ENCODE measurements at places on chromosomes 3 and 15.

GRCh38 chr15:29454506-29454905 is 184.9 kb upstream of the NSMCE3 start:
- no peak for DNase-seq

DNA sequence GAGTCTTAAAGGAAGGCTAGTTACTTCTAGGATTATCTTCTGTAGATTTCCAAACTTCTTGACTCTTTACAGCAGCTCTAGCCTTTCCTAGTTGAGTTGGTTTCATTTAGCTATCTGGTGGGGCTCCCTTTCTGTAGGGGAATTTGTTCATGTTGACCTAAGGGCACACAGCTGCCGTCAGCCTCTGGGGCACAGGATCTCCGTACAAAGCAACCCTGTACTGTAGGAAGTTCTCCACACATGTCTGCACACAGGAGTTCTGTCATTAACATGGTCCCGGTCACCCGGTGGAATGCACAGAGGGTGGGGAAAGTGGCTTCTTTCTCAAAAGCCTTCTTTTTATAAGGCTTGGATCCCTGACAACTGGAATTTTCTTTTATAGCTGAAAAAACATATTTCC is 88.7 kb upstream of the TNIK start:
- DNase-seq, result no peak

GRCh38 chr15:45180648-45181436 is 6.9 kb downstream of the SHF start:
- no peak for DNase-seq

DNA sequence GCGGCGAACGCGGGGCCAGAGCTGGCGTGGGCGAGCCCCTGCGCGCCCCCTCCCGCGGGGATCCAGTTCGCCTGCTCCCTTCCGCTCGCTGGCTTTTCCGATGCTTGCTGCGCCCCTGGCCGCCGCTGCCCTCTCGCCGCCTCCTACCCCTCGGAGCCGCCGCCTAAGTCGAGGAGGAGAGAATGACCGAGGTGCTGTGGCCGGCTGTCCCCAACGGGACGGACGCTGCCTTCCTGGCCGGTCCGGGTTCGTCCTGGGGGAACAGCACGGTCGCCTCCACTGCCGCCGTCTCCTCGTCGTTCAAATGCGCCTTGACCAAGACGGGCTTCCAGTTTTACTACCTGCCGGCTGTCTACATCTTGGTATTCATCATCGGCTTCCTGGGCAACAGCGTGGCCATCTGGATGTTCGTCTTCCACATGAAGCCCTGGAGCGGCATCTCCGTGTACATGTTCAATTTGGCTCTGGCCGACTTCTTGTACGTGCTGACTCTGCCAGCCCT is 721 bp downstream of the P2RY1 start:
- no peak for DNase-seq

- no peak for DNase-seq
Measured at GRCh38 chr3:170531657-170532335, 54.1 kb downstream of the SLC7A14 start.

All from activated T-helper 1 cell treated with anti-CD3 and anti-CD28 coated beads, Interleukin-2, amount 50 U/mL, for 16 hours (primary cell).